Activated T-cell treated with anti-CD3 and anti-CD28 coated beads for 1 hour (primary cell): ENCODE measurements at places on chromosomes 16 and 17.

DNA sequence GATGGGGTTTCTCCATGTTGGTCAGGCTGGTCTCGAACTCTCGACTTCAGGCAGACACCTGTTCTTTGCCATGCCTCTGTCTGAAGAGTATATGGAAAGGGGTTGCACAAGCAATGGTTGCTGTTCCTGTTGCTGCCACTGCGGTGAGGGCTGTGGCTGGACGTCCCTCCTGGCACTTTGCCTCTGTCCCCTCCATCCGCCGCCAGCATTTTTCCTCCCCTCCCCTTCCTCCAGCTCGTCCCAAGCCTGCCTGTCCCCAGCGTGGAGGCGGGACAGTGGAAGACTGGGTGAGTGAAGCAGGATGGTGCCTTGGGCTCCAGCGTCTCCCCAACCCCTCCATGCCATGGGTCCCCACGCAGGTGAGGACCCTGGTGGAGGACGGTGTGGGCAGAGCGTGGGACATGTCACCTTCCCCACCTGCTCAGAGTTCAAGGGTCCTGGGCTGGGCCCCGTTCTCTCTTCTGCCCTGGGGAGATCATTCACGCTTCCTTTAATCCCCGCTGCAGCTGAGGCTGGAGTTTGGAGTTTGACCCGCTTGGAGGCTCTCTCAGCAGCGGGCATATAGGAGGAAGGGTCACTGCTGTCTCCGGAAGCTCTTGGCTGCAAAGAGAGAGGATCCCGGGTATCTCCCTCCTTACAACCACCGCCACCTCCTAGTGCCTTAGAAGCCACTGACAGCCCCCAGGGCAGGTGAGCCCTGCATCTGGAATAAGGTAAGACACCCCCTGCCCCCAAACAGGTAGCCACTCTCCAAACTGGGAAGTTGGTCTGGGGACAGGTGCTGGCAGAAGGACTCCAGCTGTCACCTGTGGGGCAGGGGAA, at the start of gene SLC5A11:
TSS of gene SLC5A11 (plus strand) at position 238 of the 822 bp plus-strand sequence. CDS start 12,681 bp downstream, outside the sequence.
- no peak for DNase-seq

DNA sequence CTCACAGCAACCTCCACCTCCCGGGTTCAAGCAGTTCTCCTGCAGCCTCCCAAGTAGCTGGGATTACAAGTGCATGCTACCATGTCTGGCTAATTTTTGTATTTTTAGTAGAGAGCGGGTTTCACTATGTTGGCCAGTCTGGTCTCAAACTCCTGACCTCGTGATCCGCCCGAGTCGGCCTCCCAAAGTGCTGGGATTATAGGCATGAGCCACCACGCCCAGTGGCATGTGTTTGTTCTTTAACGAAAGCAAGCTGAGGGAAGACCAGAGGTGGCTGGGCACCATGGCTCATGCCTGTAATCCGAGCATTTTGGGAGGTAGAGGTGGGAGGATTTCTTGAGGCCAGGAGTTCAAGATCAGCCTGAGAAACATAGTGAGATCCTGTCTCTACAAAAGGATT, 18.1 kb downstream of the TNFRSF13B start:
- DNase-seq, result no peak

- no peak for DNase-seq
These were observed 23.1 kb upstream of the CNOT1 start for GRCh38 chr16:58652741-58653140.

GRCh38 chr16:2189252-2189893, 7.0 kb downstream of the CASKIN1 start:
- DNase-seq, result no peak

- DNase-seq, result no peak
These were observed 34.1 kb upstream of the MYH10 start for GRCh38 chr17:8664456-8665126.

DNA sequence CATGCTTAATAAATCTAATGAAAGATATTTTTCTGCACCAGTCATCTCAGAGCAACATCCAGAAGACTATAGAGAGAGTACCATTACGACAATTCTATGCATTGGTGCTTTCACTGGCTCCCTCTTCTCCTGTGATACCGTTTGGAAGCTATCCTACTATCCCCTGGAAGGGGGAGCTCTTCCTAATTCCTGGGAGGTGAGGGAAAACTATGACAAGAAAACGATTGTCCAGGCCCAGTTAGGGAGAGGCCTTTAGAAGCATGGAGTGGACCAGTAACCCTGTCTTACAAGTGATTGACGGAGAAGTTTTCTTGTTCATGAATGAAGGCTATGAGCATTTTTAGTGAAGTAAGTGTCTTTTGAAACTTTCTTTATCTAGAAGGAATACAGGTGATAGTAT, 150.2 kb downstream of the TANC2 start:
- no peak for DNase-seq

DNA sequence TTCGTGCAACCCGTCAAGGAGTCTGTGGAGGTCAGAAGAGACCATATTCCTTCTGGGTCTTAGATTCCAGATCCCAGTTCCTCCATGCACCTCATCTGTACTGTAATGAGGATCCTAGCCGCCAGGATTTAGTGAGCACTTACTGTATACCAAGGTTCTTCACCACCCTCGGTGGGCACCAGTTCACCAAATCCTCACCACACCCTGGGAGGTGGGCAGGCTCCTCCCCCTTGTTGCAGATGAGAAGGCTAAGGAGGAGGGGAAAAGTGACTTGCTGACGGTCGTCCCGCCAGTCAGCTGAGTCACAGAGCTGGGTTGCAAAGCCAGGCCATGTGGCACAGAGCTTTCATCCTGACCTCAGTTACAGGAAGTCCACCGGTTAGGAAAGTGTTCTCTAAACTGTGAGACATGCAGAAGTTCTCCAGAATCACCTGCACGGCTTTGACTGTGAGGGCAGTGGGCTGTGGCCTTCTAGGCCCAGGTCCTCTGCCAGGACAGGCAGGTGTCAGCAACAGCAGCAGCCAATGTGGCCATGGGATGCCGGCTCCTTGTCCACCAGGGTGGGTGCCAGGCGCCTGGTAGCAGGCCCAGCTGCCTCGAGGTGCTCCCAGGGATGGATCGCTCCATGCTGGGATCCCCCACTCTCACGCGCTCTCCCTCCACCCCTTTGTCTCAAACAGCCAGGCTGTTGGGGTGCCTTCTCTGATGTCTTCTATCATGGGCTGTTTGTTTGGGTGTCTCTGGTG, 240.3 kb upstream of the GSE1 start:
- no peak for DNase-seq

DNA sequence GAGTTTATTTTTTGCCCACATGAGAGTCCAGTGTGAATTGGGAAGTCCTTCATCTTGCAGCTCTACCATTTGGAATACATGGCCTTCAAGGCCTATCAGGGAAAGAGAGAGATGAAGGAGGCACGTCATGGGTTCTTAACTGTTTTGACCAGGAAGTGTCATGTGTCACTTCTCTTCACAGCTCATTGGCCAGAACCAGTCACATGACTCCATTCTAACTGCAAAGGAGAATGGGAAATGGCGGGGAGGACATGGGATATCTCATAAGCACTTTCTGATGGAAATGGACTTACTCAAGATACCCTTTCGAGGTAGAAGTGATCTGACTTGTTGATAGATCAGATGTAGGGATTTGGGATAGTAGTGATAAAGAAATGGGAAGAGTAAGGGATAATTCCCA, 57.9 kb upstream of the CES5A start:
- DNase-seq, result no peak

DNA sequence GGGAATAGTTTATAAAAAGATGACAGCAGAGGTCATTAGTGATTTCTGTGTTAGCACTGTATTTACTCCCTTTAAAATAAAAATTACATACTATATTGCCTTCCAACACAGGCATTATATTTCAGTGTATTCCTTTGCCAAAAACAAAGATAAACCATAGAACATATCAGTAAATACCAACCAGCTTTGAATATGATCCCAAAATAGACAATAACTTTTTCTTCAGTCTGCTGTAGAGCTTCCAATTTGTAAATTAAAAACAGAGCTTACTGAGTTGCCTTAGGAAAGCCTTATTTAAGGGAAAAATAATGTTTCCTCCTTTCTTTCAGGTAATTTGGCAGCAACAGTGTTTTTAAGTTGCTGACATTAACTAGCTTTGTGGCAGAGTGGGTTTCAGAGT, 352.1 kb upstream of the TBX2 start:
- no peak for DNase-seq

DNA sequence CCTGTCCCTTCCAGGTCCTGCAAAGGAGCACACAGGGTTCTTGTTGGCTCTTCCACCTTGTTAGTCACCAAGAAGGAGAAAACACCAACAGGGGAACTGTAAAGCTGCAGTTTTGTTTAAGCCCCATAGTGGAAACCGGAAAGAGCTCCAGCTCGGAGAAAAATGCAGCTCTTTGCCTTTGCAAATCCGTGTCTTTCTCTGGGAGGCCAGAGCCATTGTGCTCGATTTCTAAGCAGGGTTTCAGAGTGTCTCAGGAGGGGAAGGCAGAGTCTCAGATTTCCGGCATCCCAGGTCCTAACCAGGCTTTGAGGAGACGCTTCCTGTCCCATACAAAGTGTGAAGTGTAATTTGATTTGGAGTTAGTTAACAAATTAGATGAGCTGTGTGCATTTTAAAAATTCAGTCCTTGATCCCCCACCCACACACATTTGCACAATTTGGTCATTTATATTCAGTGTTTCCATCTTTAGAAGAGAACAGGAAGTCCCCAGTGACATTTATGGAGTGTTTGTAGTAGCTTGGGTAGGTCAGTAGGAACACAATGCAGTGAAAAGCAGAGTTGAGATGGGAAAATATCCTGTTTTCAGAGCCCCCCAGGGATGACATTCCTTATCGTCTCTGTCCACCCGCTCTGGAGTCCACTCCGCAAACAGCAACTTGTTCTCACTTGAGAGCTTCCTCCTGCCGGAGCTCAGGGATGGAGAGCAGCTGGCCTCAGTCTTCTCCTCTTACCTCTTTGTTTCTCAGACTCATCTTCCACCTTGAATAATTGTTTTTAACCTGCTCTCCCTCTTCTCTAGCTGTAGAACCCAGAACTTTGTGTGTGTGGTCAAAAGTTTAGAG, 331.9 kb downstream of the SEC14L1 start:
- DNase-seq, result no peak

DNA sequence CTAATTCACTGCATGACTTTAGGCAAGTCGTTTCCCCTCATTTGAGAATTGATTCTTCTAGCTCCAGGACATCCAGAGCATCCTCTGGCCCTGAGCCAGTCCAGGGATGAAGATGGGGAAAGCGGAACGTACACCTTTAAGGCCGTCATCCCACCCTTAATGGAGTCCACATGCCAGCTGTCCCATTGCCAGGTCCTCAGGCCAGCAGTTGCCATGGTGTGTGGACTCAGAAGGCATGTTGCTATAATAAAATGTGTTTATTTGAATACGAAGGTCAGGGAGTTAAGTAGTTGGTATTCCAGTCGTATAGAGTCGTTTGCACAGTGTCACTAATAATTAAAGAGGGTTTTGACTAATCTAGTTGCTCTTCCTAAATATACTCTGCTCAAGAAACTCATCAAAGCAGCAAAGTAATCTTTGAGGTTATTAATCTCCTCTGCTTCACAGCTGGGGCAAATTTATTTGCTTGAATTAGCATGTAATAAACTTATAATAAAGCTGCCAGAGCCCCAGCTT, 30.4 kb downstream of the CCDC182 start:
- DNase-seq, result no peak

DNA sequence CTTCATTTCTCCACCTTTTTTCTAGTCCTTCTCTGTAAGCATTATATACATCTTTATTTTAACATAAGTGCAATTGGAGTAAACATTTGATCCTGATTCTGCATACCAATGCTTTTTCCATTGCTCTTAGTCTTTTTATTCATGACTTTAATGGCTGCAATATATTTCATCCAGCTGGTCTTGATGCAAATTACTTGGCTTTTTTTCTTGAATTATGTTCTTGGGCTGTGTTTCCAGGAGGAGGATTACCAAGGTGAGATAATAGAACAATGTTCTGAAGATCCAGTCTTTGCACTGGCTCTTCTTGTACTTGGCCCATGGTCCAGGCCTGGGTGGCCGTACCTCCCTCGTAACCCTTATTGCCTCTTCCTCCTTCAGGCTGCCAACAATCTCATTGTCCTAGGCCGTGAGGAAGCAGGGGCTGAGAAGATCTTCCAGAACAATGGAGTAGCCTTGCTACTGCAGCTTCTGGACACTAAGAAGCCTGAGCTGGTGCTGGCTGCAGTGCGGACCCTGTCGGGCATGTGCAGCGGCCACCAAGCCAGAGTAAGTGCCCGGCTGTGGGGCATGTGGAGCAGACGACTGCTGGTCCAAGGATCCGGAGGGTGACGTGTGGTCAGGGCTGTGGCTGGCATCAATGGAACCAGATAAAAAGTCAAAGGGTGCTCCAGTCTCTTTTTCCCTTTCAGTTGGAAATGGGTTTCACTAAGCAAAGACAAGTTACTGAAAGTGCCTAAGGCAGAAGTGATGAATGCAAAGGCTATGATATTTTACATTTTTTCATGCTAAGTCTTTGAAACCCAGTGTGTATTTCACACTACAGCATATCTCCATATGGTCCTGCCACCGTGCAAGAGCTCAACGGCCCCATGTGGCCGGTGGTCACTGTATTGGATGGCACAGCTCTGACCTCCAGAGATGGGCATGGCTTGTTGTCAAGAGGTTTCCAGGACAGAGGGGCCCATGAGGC, 6.9 kb downstream of the UNC45B start:
- no peak for DNase-seq
